NCI-H748 treated with DMSO at 0.1 percent for 48 hours (cell line): ENCODE measurements at places on chromosomes 7 and 10.

GRCh38 chr10:116988311-116988710 is 16.7 kb downstream of the SHTN1 start:
- DNase-seq = no peak

DNA sequence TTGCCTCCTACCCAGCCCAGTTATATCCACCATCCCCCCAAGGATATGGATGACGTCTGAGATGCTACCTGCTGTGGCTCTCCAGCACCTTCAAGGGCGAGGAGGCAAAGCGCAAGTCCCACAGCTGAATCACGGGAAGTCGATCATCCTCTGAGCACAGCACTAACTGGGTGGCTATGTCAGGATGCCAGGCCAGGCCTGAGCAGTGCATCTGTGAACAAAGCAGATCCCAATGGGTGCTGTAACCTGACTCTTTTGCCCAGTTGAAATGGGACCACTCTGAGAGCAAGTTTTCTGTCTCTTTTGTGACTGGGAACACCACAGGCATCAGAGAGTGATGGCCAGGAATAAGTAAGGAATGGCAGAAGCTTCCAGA is 12.3 kb downstream of the SEC31B start:
- DNase-seq = no peak

DNA sequence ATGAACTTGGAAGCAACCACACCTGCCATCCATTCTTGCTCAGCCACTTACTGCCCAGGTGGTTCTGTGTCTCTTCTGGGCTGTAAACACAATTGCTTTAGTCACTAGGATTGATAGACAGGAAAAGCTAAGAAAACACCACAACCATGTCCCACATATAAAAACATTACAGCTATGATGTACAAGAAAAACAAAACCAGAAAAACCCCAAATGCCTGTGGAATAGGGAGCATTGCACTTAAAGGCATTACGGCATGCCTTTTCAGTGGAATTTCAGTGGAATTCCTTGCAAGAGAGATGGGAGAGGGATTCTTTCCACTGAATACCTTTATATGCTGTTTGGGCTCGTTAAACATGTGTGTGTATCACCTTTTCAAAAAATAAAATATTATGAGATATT is 44.2 kb upstream of the GPR26 start:
- no peak for DNase-seq

DNA sequence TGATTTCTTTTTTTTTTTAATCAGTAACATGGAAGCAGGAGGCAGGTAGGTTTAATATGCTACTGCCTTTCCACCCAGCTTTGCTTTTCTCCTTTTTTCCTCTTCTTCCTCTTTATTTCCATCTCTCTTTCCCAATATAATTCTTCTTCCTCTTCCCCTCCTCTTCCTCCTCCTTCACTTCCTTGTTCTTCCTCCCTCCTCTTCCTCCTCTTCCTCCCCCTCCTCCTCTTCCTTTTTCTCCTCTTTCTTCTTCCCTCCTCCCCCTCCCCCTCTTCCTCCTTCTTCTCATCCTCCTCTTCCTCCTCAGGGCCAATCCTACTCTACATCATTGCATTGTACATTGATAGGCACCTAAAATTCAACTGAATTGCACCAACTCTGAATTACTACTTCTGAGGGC is 11.4 kb downstream of the ZNF503 start:
- DNase-seq = no peak

- no peak for DNase-seq
These were observed 104.7 kb downstream of the ST8SIA6 start for GRCh38 chr10:17349717-17350116.
